Hippocampal formation (tissue), 2 donors: ENCODE measurements at places on chromosomes 1 and 21.

DNA sequence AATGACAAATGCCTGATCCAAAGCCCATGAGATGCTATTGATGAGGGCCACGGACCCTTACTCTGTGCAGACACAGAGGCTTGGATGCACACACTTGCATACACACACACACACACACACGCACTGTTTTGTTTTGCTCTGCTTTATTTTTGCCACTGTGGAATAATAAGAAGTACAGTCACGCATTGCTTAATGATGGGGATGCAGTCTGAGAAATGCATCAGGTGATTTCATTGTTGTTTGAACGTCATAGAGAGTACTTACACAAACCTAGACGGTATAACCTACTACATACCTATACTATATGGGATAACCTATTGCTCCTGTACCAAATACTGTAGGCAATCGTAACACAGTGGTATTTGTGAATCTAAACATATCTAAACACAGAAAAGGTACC lies 104.4 kb downstream of the RHOU start:
- no peak for DNase-seq

GRCh38 chr1:18907917-18908845 lies 5.8 kb upstream of the ALDH4A1 start:
- DNase-seq: no peak

DNA sequence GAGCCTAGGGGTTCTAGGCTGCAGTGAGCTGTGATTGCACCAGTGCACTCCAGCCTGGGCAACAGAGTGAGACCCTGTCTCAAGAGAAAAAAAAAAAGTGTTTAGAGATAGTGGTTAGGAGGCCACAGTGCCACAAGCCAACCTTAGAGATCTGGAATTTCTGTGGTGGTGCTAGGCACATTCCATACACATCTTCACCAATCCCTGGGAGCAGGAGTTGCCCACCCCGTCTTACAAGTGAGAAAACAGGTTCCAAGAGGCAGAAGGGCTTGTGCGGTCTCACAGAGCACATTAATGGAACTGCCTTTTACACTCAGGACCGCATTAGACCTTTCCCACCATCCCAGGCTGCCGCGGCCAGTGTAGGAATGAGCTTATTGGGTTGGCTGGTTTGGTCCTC lies 93.2 kb downstream of the EPHB2 start:
- DNase-seq: no peak

DNA sequence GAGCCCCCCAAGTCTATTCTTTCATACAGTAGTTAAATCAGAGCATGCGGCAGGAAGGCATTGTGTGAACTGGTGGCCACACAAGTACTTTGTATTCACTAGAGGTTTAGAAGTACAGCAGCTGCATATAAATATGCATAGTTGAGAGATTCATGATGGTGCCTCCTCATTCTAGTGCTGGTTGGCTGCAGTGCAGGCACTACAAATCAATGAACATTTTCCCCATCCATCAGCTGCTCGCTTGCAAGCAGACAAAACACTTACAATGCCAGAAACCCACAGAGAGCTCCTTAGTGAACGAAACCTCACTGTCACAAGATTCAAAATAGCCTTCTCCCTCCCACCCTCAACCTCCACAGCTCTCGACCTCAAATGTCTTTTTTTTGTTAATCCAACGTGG lies 726.2 kb downstream of the USP25 start:
- peak; percentile 90 for DNase-seq

GRCh38 chr1:63200676-63201075 lies 121.7 kb upstream of the FOXD3 start:
- DNase-seq: no peak

DNA sequence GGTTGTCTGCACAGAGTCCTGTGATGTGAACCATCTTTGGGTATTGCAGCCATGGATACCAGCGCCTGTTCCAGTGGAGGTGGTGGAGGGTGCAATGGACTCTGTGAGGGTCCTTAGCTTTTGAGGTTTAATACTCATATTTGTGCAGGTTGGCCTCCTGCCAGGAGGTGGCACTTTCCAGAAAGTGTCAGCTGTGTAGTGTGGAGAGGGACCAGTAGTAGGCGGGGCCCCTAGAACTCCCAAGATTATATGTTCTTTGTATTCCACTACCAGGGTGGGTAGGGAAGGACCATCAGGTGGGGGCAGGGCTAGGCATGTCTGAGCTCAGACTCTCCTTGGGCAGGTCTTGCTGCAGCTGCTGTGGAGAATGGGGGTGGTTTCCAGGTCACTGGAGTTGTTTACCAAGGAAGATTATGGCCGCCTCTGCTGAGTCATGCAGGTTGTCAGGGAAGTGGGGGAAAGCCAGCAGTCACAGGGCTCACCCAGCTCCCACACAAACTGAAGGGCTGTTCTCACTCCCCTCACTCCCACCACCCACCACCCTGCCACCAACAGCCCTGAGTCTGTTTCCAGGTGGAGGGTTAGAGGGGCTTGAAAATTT lies 31.2 kb upstream of the ZNF678 start:
- DNase-seq: no peak

- no peak for DNase-seq
Observed at GRCh38 chr1:30606166-30606565, 117.2 kb downstream of the MATN1 start.

- no peak for DNase-seq
Observed at GRCh38 chr1:216055004-216055403, 368.2 kb downstream of the USH2A start.

DNA sequence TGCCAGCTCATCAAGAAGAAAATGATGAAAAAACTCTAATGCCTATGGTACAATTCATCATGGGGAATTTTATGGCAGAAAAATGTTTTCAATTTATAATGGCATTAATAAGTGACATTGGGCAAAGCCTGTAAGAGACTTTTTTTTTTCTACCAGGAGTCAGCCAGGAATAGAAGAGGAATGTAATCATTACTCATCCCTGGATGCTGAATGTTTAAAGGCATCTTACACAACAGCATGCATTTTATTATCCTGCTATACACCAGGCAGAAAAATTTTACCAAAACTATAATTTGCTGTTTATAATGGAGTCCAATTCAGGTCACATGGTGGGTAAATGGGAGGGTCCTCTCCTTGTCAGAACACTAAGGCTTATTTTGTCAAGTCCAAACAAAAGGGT lies 189.9 kb upstream of the BEND5 start:
- DNase-seq: no peak

DNA sequence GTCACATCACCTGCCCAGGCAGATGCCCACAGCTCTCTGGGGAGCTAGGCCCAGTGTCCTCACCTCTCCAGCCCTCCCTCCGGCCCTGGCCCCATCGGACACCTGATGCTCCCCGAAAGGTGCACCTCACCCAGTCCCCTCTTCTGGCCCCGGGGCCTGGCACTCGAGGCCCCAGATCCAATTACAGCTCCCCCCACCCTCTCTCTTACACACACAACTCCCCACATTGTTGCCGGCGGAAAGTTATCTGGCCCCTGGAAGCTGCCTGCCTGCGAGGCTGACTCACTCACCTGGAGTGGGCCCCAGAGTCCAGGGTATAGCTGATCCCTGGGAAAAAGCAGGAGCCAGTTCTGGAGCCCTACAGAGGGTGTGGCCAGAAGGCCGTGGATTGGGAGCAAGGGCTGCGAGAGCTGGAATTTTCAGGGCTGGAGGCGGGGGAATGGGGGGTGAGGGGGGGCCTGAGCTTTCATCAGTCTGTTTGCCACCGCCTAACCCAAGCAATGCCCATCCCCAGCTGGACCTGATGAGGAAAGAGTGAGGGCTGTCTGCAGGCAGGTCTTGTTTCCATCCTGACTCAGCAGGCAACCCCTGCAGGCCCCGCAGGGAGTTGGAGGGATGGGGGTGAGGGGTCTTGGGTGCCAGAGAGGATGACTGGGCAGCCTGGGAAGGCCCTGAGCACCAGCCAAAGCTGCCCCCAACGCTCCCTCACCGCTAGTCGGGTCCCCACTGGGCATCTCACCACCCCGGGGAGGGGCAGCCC lies 948 bp downstream of the FBXO2 start:
- DNase-seq: no peak

DNA sequence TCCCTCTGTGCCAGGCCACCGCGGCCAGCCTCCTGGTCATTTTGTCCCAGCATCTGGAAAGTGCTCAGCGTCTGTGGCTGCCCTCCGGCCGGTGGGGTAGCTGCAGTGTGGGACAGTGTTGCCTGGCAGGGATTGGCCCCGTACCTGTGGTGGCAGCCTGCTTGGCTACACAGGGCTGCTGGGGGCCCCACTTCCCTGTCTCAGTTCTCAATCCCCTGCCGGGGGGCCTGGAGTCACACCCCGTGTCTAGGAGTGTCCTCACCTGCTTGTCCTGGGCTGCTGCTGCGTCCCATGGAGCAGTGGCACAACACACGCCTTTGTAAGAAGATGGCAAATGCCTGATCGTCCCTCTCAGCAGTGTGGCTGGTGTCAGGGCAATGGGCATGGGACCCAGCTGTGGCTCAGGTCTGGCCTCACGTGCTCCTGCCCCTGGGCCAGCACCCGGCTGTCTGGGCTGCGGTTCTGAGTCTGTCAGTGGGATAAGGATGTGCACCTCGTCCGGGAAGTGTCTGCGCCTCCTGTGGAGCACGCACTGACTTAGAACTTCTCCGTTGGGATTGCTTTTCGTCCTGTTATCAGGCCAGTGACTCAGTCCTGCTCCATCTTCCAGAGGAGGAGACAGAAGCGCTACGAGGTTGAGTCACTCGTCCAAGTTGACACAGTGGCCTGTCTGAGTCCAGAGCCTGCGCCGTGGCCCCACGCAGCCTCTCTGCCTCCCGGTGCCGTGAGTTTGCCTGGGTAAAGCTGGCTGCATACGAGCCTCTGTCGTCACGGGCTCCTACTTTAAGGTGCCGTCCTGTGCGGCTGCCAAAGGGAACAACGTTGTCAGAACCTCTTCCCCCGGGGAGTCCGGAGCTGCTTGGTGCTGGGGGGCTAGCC lies 41.0 kb downstream of the CRYAA start:
- DNase-seq: no peak

DNA sequence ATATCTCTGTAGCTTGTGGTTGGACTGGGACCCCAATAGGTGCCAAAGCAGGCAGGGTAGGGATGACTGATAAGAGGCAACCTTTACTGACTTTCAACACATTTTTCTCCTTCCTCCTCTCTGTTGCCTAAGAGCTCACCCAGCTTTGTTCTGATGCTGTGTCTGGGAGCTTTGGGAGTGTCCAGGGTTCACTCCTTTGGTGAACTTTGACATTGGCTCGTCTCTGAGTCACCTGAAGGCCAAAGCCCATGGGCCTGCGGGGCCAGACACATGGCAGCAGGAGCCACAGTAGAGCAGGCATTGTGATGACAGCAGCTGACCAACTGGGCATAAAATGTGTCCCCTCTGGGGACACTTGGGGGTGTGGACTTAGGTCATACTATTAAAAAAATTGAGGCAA lies 99.5 kb upstream of the ZNF644 start:
- DNase-seq: no peak

DNA sequence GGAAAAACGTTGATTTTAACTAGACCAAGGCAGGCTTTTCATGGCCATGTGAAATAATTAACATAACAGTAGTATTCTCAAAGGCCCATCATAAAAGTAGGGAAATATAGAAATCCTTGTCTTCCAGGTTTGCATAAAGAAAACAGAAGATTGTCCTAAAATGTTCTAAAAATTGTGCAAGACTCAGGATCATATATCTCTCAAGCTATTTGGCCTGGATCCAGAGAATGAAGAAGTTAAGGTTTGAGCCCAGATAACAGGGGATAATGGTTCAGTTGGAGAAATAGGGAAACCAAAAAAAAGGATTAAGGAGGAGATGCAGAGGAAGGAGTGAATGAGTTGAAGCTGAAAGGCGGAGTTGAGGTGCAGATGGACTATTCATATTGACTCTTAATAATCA lies 555.5 kb upstream of the NR5A2 start:
- no peak for DNase-seq

DNA sequence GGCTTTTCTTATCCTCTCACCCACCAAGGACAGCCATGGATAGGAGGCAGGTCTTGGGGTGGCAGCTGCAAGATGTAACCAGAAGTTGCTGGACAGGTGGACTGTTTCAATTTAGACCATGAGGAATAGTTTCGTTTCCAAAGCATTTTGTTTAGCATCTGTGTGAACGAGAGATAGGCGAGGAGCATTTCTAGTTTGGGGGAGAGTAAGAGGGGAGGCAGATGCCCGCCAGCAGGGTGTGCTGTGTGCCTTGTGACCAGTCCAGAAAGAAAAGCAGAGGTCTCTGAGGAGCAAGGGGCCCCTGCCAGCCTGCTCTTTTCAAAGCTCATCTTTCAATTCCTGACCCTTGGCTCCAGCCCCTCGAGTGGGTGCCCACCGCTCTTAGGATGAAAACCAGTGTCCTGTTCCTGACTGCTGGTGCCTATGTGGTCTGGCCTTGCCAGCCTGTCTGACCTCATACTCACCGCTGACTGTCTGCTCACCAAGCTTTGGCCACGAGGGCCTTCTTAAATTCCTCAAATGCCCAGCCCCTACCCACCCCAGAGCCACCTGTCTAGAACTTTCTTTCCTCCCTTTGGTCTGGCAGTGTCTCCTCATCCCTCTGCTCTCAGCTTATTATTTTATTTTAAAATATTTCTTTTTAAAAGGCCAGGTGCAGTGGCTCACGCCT lies 8.5 kb downstream of the SERINC2 start:
- DNase-seq: no peak

GRCh38 chr1:38114241-38115026 lies 67.8 kb upstream of the POU3F1 start:
- DNase-seq: peak; percentile 54

DNA sequence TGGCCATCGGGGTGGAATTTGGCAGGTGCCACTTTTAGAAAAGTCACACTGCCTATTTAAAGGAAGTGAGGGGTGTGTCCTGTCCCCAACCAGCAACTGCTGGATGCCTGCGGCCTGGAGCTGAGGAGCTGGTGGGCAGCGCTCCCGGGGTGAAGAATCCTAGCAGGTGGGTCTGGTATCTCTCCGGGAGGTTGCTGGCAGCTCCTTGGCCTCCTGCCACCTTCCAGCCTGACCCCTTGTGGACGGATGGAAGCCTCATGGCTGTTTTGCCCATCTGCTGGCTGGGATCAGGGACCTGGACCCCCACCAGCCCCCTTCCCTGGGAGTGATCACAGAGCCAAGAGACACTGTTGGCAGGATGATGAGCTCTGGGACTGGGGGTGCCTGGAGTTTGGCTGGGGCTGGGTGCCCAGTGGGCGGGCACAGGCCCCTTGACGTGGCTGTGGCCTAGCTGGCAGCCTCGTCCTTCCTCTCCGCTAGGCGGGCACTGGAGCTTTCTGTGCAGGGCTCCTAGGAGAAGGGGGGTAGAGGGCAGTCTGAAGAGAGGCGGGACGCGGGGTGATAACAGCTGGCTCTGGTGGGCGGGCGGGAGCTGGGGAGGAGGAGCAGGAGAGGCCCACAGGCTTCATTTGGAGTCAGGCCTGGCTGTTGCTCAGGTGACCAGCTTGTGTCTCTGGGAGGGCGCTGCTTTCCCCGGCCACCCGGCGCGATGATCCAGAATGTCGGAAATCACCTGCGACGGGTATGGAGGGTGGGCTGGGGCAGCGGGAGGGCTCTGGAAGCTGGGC lies at the start of gene ACOT11:
ACOT11 (plus strand) TSS at position 628 of the 788 bp plus-strand sequence; CDS start at position 710, 82 bp downstream.
- DNase-seq: peak; percentile 84
